Endodermal cell (in vitro differentiated cells): ENCODE measurements at places on chromosomes 1 and 21. TPM values are rescaled to one million over a fixed set of nuclear protein-coding genes. Genes with fewer than 3 reads are reported as not detected.

DNA sequence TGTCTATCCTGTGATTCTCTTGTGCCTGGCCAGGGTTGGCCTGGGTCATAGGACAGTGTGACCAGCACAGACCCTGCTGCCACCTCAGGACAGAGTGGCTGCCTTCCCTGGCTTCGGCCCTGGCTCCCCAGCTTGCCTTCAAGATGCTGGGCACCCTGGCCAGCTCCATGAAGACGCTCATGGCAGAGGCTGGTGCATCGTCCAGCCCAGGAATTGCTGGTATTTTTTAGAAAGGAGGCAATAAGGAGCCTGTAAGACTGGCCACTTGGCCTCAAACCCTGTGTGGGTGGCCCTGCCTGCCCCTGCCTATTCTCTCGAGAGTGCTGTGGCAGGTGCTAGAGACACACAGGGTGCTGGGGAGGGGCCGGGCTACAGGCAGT lies 70.4 kb upstream of the ACTRT2 start:
- H3K27ac ChIP-seq, result no peak overlapping the region
- H3K4me3 ChIP-seq, result no peak overlapping the region
- no peak for DNase-seq
- H3K36me3 ChIP-seq, result no peaks in the 10 kb centered on the region
- H3K27me3 ChIP-seq, result no peaks in the 10 kb centered on the region

The ESRRG gene
- total RNA-seq, result 4.6 to 8.3 TPM (median 6.7 TPM) in 3 replicates

The FAM72C gene
- total RNA-seq, result 4.0 to 5.8 TPM (median 5.7 TPM) in 3 replicates

GRCh38 chr1:117077267-117077666 lies 17.1 kb downstream of the TTF2 start:
- H3K36me3 ChIP-seq, result peaks cover 70% of the 10 kb centered on the region
- DNase-seq, result no peak
- no peaks in the 10 kb centered on the region for H3K4me1 ChIP-seq
- no peak overlapping the region for H3K4me3 ChIP-seq

DNA sequence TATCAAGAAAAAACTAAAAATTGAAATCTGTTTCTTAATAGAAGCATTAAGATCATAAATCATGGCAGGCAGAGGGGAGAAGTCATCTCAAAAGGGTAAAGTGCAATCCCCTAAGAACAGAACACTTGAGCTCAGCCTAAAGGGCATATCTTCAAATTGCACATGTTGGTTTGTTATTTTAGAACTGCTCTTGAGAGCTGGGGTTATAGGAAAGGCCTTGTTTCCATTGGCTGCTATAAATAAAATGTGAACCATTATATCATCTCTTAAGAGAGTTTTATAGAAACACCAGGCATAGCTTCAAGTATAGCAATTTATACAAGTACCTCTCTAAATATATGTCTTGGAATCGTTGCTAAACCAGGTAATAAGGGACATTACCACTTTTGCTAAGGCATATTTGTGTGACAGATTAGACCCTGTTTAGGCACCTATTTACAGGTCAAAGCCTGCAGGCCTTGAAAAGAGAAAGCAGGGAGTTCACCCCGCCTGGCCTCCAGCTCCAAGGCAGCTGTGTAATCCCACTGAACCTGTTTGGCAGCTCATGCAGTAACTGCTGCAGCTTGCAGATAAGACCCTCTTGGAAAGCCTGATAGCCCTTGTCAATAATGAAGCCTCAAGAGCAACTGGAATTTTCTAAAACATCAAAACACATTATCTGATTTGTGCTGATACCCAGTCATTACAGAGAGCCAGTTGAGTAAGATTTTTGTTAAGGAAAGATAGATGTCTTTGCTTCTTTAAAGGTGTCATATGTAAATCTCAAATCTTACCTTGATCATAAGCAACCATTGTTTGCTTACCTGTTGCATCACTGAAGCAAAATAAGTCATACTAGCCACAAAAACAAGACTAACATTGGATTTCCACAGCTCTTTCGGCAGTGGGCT lies 24.2 kb upstream of the SYDE2 start:
- no peaks in the 10 kb centered on the region for H3K36me3 ChIP-seq
- DNase-seq, result peak; percentile 89
- H3K27ac ChIP-seq, result no peak overlapping the region
- H3K27me3 ChIP-seq, result no peaks in the 10 kb centered on the region
- peak overlapping the region; percentile 44 for H3K4me3 ChIP-seq
- peaks cover 10% of the 10 kb centered on the region for H3K4me1 ChIP-seq

The DMBX1 gene
- total RNA-seq, result 5.6 and 5.7 TPM in 2 replicates

- H3K27me3 ChIP-seq, result no peaks in the 10 kb centered on the region
- H3K4me3 ChIP-seq, result no peak overlapping the region
- H3K36me3 ChIP-seq, result no peaks in the 10 kb centered on the region
Measured at GRCh38 chr1:86848654-86849053, 65.3 kb downstream of the SELENOF start.

GRCh38 chr1:23496490-23497181 lies 12.7 kb upstream of the ASAP3 start:
- no peak for DNase-seq
- no peak overlapping the region for H3K27ac ChIP-seq
- H3K36me3 ChIP-seq, result no peaks in the 10 kb centered on the region
- no peaks in the 10 kb centered on the region for H3K27me3 ChIP-seq
- H3K4me3 ChIP-seq, result no peak overlapping the region
